ENCODE measurements at places on chromosomes 16 and 17. TPM values are rescaled to one million over a fixed set of nuclear protein-coding genes. Genes with fewer than 3 reads are reported as not detected.

DNA sequence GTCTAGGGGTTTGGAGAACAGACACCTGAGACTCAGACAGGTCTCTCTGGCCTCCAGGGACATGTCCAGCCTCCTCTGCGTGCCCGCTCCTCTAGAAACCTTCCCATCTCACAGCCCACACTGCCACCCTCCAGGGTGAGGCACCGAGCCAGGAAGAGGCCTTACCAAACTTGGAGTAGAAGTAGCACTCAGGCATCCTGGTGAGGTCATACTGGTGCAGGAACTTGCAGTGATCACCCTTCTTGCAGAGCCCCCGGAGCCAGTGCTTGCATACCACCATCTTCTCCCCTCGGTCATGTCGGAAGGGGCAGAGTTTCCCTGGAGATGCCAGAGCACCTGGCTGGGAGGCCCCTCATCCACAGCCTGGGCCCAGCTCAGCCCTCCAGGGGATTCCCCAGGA lies 4.2 kb downstream of the CPSF4L start:
- no peak for DNase-seq

DNA sequence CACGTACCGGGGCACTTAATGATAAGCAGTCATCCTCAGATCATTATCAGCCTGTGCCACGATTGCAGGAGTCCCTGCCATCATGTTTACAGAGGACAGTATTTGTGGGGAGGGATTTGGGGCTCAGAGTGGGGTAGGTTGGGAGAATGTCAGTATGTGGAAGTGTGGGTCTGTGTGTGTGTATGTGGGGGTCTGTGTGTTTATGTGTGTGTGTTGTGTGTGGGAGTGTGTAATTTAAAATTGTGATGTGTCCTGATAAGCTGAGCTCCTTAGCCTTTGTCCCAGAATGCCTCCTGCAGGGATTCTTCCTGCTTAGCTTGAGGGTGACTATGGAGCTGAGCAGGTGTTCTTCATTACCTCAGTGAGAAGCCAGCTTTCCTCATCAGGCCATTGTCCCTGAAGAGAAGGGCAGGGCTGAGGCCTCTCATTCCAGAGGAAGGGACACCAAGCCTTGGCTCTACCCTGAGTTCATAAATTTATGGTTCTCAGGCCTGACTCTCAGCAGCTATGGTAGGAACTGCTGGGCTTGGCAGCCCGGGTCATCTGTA lies 13.5 kb upstream of the EFCAB13 start:
- no peak for DNase-seq

DNA sequence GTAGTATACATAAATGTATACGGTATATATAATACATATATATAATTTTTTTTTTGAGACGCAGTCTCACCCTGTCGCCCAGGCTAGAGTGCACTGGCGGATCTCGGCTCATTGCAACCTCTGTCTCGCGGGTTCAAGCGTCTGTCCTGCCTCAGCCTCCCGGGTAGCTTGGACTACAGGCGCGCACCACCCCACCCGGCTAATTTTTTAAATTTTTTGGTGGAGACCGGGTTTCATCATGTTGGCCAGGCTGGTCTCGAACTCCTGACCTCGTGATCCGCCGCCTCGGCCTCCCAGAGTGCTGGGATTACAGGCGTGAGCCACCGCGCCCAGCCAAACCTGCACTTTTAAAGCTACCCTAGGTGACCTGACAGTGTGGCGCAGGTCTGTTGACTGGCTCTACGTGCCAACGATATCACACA lies 745 bp downstream of the PAM16 start:
- DNase-seq: no peak

- no peak for DNase-seq
These were observed 702 bp upstream of the MARVELD3 start for GRCh38 chr16:71625113-71625850.

The CHST4 gene
- not detected for total RNA-seq

- DNase-seq: no peak
These were observed 450.3 kb downstream of the SHISA9 start for GRCh38 chr16:13351601-13352217.

The CCT6B gene
- total RNA-seq: 0.78 TPM

The NPIPA3 gene
- total RNA-seq: 0.48 TPM

The HOXB9 gene
- total RNA-seq: 2.3 TPM

- DNase-seq: peak; percentile 94
These were observed 19.6 kb upstream of the CCL2 start for GRCh38 chr17:34235389-34236028.

DNA sequence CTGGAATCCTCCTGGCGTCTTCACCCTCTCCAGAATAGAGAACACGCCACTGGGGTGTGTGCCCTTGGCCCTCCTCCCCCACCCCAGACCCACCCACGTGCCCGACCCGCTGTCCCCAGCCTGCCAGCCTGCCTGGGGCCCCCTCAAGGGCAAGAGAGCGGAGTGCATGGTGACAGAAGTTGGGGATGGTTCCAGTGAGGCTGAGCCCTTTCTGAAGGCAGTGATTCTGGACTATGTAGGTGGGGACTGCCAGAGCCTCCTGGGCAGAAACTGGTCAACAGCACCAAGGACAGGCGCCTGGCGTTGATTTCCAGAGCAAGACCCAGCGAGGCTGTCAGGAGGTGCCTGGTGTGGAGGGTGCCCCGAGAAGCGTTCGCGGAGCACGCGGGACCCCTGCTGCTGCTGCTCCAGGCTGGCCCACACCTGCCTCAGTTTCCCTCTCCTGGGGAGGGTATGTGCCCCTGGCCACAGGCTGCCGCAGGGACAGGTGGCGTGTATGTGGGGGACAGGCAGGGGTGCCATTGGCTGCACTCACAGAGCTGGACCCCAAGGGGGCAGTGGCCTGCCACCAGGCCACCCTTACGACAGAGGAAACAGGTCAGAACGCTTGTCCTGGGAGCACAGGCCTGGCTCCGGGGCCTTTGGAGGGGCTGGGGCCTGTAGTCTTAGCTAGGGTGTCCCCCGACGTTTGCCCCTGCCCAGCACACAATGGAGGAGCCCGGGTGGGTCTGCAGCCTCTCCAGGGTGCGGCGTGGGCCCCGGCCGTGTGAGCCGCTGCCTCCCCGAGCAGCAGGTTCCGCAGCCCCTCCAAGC lies 1.2 kb downstream of the SSTR5 start:
- DNase-seq: no peak

DNA sequence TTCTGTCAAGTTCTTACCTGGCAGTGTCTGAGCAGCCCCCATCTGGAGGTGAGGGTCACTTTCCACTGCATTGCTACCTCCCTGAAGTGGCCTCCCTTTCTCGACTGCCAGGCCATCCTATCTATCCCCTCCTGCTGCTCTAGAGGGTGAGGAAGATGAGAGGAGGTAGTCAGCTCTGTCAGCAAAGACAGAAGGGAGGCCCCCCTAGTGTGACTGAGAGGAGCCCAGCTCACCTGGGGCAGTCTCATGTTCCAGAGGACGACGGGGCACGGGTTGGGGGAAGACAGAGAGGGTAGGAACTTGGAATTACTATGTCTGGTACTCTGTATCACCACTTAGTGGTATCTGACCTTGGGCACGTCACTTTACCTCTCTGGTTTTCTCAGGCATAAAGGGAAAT lies 22.0 kb downstream of the MYO19 start:
- DNase-seq: no peak

DNA sequence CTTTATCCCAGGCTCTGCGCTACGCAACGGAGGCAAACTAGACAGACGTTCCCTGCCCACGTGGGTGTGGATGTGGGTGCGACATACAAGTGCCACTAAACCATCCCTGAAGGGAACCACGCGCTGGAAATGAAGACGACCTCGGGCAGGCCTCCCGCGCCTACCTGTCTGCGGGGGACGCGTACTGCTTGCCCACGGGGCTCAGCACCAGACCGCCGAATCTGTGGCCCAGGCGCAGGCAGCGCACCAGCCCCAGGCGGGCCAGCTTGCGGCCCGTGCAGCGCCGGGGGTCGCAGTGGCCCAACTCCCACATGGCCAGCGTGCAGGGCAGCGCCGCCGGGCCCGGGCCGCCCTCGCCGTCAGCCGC lies 480 bp downstream of the TSR3 start:
- DNase-seq: no peak

GRCh38 chr16:54503011-54503855 lies 216.6 kb upstream of the IRX3 start:
- no peak for DNase-seq

GRCh38 chr16:50980666-50981065 lies 170.4 kb downstream of the SALL1 start:
- no peak for DNase-seq

The C16orf96 gene
- not detected for total RNA-seq

The TBC1D3C gene
- total RNA-seq: not detected

DNA sequence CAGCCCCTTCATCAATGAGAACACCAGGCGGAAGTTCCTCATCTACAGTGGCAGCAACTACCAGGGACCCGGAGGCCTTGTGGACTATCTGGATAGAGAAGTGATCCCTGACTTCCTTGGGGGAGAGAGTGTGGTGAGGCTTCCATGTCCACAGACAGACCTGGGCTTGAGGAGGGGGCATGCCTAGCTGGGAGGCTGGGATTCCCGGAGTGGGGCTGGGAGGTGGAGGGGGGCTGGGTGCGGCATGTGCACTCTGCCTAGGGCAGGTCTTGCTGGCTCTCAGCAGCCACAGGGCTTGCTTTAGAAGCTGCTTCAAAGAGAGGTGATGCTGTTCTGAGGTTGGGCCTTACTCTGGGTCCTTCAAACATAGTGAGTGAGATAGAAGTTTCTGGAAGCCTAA lies 27.8 kb downstream of the NAGPA start:
- no peak for DNase-seq

GRCh38 chr16:66899945-66900710 lies 18.6 kb downstream of the CDH16 start:
- DNase-seq: peak; percentile 69

GRCh38 chr16:27441998-27442397 lies 40.0 kb downstream of the IL21R start:
- no peak for DNase-seq

The TPSD1 gene
- total RNA-seq: not detected

DNA sequence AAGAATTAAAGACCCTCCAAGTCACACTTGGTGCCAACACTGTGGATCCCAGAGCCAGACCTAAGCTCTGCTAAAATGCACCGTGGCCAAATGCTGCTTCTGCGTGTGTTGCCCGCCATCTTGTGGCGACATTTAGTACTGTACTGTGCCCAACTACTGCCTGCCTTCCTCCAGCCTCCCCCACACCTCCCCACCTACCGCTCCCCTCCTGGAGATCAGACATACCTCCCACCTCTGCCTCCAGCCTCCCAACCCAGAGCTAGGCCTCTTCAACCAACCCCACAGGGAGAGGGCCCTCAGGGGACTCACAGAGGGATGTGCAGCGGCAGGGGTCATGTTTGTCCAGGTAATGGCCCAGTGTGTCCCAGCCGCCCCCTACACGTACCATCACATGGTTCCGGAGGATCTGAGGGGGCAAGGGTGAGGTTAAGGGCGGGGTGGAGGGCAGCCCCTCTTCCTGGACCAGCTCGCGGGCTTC lies 5.5 kb downstream of the GAS2L2 start:
- peak; percentile 60 for DNase-seq

DNA sequence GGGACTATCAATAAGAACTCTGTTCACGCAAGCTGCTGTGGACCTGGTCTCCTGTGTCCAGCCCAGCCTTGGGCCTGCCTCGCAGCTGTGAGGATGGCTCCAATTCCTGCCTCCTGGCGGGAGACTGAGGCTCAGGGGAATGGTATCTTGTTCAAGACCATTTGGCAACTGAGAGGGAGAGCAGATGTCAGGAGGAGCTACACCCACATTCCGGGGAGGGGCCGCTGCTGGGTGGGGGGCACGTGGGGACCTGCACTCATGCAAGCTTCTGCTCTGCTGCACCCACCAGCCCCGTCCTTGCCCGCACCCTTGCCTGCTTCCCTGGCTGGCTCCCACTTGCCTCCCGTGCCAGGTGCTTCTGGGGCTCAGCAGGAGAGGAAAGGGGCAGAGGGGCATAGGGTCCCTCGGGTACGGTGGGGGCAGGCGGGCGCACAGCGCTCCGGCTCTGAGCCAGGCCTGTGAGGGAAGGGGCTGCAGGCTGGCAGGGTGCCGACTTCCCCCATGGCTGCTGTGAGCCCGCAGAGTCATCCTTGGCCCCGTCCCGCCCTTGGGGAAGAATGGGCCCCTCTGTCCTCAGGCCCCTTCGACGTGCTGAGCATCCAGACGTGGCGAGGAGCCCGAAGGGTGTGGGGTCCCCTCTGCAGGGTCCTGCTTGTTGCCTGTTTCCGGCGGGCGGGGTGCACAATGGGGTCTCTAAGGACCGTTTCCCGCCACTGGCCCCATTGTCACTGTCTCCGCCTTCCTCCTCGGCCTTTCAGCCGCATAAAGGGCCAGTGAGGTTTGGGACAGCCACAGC lies 2.7 kb downstream of the METRN start:
- no peak for DNase-seq

DNA sequence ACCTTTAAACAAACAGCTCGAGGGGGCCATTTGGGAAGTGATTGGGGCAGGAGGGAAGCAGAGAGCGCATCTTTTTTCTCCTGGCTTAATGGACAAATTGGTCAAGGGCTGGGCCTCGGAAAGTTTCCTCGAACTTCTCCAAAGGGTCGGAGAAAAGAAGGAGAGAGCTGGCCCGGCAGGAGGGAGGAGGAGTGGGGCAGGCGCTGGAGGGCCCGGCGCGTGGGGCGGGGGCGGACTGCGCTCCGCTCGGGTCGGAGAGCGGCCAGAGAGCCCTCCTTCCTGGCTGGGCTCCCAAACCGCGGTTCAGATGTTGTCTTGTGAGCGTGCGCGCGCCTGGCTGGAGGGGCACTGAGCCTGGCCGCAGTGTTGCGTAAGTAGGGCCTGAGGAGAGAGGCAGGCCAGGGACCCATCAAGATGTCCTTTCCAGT lies 1.2 kb downstream of the MMP2 start:
- DNase-seq: peak; percentile 96

DNA sequence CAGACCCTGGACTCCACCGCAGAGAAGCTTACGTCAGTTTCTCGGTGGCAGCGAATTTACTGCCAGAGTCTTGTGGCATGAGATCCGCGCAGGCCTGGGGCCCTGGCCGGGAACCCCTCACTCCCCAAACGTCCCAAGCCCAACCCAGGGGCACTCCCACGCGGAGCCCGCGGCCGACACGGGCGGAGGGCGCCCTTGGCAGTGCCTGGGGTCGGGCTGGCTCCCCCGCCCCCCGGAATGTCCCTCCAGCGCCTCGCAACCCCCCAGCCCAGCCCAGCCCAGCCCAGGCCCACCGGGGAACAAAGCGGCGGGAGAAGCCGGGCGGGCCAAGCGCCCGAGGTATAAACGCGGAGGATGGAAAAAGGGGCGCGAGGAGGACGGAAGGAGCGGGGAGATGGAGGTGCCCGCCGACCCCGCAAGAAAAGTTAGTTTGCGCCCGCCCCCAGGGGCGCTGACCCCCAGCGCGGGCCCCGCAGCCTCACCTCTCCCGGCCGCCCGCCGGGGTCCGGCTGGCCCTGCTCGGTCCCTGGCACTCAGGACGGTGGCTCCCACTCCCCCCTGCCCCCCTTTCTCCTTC lies 330 bp downstream of the CASKIN2 start:
- DNase-seq: peak; percentile 16

- no peak for DNase-seq
These were observed 10.8 kb upstream of the TPPP3 start for GRCh38 chr16:67403976-67404555.

The ZNF423 gene
- 0.10 TPM for total RNA-seq

The EPX gene
- total RNA-seq: not detected

The NHLRC4 gene
- 0.24 TPM for total RNA-seq

The TP53TG3B gene
- 1.4 TPM for total RNA-seq

The CBFA2T3 gene
- not detected for total RNA-seq

- DNase-seq: no peak
These were observed 11.2 kb downstream of the BCL7C start for GRCh38 chr16:30882429-30883310.

The CLEC3A gene
- not detected for total RNA-seq

GRCh38 chr16:84742641-84743092 lies 42.9 kb downstream of the USP10 start:
- DNase-seq: no peak

The SLC4A1 gene
- total RNA-seq: not detected

The TLCD1 gene
- total RNA-seq: 8.7 TPM

The CLDN7 gene
- total RNA-seq: 2.0 TPM

Data from RPMI7951 (cell line).